Memory B cell (primary cell): ENCODE measurements at places on chromosomes 6 and 20.

- H3K4me1 ChIP-seq = peaks cover 7% of the 10 kb centered on the region
- no peak overlapping the region for H3K4me3 ChIP-seq
- no peak overlapping the region for H3K27ac ChIP-seq
These were observed 145.3 kb upstream of the SPACA1 start for GRCh38 chr6:87902383-87902782.

GRCh38 chr20:25437153-25437581 is 29.7 kb downstream of the GINS1 start:
- H3K4me1 ChIP-seq = peaks cover 7% of the 10 kb centered on the region
- no peak for DNase-seq

- peaks cover 16% of the 10 kb centered on the region for H3K27me3 ChIP-seq
- no peaks in the 10 kb centered on the region for H3K36me3 ChIP-seq
- no peaks in the 10 kb centered on the region for H3K4me1 ChIP-seq
- no peak for DNase-seq
- H3K4me3 ChIP-seq = no peak overlapping the region
These were observed 58.8 kb upstream of the APCDD1L start for GRCh38 chr20:58573986-58574385.

- H3K36me3 ChIP-seq = peaks cover 11% of the 10 kb centered on the region
- no peak overlapping the region for H3K4me3 ChIP-seq
- no peak overlapping the region for H3K27ac ChIP-seq
These were observed 43.2 kb upstream of the PNRC1 start for GRCh38 chr6:89037141-89037900.

GRCh38 chr6:145848541-145848940 is 33.9 kb upstream of the FBXO30 start:
- no peak overlapping the region for H3K4me3 ChIP-seq
- H3K27ac ChIP-seq = no peak overlapping the region
- H3K27me3 ChIP-seq = no peaks in the 10 kb centered on the region
- peaks cover 16% of the 10 kb centered on the region for H3K36me3 ChIP-seq
- H3K4me1 ChIP-seq = no peaks in the 10 kb centered on the region
- DNase-seq = no peak

DNA sequence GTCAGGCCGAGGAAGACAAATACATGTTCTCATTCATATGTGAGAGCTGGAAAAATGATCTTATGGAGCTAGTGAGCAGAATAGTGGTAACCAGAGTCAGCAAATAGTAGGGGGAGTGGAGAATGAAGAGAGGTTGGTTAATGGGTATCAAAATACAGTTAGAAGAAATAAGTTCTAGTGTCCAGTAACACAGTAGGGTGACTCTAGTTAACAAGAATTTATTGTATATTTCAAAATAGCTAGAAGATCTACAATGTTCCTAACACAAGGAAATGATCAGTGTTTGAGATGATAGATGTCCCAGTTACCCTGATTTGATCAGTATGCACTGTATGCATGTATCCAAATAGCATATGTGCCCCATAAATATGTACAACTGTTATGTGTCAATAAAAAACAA is 128.4 kb downstream of the BCKDHB start:
- H3K36me3 ChIP-seq = peaks cover 12% of the 10 kb centered on the region
- no peaks in the 10 kb centered on the region for H3K4me1 ChIP-seq
- DNase-seq = no peak
- H3K27ac ChIP-seq = no peak overlapping the region
- no peaks in the 10 kb centered on the region for H3K27me3 ChIP-seq
- no peak overlapping the region for H3K4me3 ChIP-seq

- H3K4me1 ChIP-seq = peaks cover 3% of the 10 kb centered on the region
- no peaks in the 10 kb centered on the region for H3K36me3 ChIP-seq
- H3K27me3 ChIP-seq = peaks cover 11% of the 10 kb centered on the region
- H3K27ac ChIP-seq = no peak overlapping the region
These were observed 25.2 kb upstream of the SRSF6 start for GRCh38 chr20:43432498-43432897.

GRCh38 chr20:32165836-32166545 is 41.6 kb downstream of the PLAGL2 start:
- H3K27me3 ChIP-seq = no peaks in the 10 kb centered on the region
- H3K4me1 ChIP-seq = no peaks in the 10 kb centered on the region
- DNase-seq = no peak
- H3K27ac ChIP-seq = no peak overlapping the region
- H3K36me3 ChIP-seq = peaks cover 31% of the 10 kb centered on the region

DNA sequence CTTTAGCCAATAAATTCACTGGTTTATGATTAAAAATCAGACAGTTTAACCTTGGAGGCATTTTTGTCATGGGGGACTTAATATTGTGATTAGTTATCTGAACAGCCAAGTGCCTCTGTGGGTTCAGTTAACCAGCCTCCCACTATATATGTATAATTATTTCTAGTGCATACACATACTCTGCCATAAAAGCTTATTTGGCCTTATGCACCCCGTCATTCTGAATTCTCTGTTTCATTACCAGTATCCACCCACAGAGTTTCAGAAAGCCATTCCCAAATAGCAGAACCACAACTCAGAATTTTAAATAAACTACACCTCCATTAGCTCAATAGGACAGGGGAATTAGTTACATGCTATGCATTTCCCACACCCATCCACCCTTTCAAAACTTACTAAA is 279.7 kb downstream of the ZFAND3 start:
- H3K36me3 ChIP-seq = peaks cover 6% of the 10 kb centered on the region
- no peak overlapping the region for H3K27ac ChIP-seq
- no peak for DNase-seq
- no peak overlapping the region for H3K4me3 ChIP-seq

DNA sequence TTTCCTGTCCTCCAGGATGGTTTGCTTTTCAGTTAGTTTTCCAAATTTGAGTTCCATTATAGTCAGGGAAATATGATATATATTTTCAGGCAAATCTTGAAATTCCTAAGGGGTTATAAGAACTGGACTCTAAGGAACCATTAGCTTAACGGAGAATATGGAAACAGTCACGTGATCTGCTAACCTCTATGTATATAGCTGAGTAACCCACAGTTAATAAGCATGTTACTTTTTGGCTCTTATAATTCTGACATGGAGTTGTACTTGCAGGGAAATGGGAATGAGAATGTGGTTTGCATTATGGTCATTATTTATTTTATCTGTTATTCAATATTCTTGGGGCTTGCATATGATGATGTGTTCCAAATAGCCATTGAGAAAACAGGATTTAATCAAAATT is 23.3 kb downstream of the SOBP start:
- H3K4me1 ChIP-seq = no peaks in the 10 kb centered on the region
- no peak overlapping the region for H3K4me3 ChIP-seq
- H3K27ac ChIP-seq = no peak overlapping the region
- DNase-seq = no peak
- H3K27me3 ChIP-seq = peaks cover 1% of the 10 kb centered on the region

DNA sequence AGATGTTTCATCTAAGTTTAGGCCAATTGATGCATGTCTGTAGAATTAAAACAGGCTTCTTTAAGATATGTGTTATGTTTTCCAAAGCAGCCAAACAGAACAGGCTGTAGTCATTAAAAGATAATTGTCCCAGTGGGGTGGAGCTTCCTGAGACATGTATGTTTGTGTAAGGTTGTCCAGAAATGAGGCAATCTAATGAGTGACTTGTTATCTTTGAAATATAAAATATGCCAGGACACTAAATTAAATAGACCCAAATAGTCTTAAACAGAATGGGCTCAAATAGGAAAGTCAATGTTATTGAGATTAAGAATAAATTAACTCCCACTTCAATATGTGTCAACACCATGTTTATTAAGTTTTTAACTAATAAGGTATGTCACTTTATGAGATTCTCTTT is 204.7 kb upstream of the RNF217 start:
- DNase-seq = no peak
- H3K36me3 ChIP-seq = no peaks in the 10 kb centered on the region
